ENCODE measurements at places on chromosomes 6 and 20. TPM values are rescaled to one million over a fixed set of nuclear protein-coding genes. Genes with fewer than 3 reads are reported as not detected.

- no peak for DNase-seq
Observed at GRCh38 chr6:39876826-39877225, 57.4 kb downstream of the MOCS1 start.

GRCh38 chr6:16178351-16178750 is 49.5 kb downstream of the MYLIP start:
- DNase-seq, result no peak

GRCh38 chr6:38713812-38714211 is 1.3 kb upstream of the DNAH8 start:
- DNase-seq, result peak; percentile 18

GRCh38 chr6:99467509-99468106 is 42.5 kb upstream of the PNISR start:
- no peak for DNase-seq

GRCh38 chr6:8993111-8993510 is 557.8 kb upstream of the SLC35B3 start:
- peak; percentile 67 for DNase-seq

DNA sequence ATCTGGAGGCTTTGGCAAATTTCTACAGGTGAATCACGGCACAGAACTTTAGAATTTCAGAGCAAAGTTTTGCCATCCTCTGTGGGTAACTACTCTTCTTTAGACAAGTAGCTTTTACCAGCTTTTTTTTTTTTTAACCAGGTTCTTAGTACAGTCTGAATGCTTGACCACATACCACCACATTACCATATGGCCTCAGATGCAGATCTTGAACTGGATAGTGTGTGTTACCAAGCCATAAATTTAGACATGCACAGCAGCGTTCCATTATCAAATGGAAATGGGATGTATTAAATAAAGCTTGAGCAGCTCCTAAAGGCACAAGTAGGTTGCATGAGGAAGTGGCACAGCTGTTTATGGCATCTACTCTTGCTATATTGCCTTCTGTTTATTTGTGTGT is 38.3 kb upstream of the PRSS16 start:
- no peak for DNase-seq

- DNase-seq, result no peak
Observed at GRCh38 chr6:118260833-118261232, 287.3 kb upstream of the PLN start.

GRCh38 chr20:50646483-50646996 is 44.8 kb downstream of the RIPOR3 start:
- no peak for DNase-seq

GRCh38 chr6:89433252-89434149 is 549 bp downstream of the ANKRD6 start:
- no peak for DNase-seq

- DNase-seq, result peak; percentile 68
Observed at GRCh38 chr6:69861986-69862385, 4.4 kb upstream of the COL19A1 start.

- no peak for DNase-seq
Observed at GRCh38 chr20:36279362-36279761, 26.8 kb upstream of the DLGAP4 start.

The NMBR gene
- polyA plus RNA-seq, result not detected

The MRPL14 gene
- polyA plus RNA-seq, result 189 TPM

Data from foreskin keratinocyte (primary cell).